Breast epithelium (tissue), 4 donors: ENCODE measurements at places on chromosomes 7 and 10.

GRCh38 chr7:99036546-99037111, 107.3 kb downstream of the SMURF1 start:
- DNase-seq: no peak

- no peak for DNase-seq
These were observed 7.5 kb downstream of the MYO1G start for GRCh38 chr7:44971188-44971901.

DNA sequence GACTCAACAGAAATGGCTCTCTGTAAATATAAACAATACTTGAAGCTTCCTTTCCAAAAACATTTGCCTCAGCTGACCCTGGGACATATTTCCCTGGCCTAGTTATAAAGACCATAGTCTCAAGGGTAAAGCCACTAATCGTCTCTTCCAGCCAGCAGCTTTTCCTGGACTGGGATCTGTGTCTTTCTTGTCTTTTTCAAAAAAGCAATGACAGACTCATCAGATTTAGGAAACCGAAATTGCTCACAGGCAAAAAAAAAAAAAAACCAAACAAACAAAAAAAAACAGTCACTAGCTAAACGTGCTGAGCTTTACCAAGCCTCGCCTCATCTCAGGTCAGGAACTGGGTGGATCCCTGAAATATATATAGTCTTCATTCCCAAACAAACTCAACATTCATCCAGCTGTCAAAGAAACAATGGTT, 23.5 kb downstream of the STN1 start:
- DNase-seq: no peak

- DNase-seq: no peak
These were observed 119.7 kb upstream of the PPP2R2D start for GRCh38 chr10:131781076-131781475.

DNA sequence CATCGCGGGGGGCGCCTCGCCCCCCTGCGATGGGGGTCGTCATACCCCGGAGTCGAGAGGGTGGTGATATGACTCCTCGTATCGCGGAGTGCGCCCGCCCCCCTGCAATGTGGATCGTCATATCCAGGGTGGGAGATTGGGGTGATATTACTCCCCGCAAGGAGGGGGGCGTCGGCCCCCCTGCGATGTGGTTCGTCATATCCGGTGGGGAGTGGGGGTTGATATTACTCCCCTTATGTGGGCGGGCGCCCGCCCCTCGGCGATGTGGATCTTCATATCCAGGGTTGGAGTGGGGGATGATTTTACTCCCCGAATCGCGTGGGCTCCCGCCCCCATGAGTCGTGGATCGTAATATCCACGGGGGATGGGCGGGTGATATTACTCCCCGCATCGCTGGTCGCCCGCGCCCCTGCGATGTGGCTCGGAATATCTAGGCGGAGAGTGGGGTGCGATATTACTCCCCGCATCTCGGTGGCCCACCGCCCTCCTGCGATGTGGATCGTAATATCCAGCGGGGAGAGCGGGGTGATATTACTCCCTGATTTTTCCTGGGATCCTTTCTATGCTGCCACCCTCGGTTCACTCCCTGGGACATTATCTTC, 36.9 kb downstream of the MEIG1 start:
- no peak for DNase-seq

DNA sequence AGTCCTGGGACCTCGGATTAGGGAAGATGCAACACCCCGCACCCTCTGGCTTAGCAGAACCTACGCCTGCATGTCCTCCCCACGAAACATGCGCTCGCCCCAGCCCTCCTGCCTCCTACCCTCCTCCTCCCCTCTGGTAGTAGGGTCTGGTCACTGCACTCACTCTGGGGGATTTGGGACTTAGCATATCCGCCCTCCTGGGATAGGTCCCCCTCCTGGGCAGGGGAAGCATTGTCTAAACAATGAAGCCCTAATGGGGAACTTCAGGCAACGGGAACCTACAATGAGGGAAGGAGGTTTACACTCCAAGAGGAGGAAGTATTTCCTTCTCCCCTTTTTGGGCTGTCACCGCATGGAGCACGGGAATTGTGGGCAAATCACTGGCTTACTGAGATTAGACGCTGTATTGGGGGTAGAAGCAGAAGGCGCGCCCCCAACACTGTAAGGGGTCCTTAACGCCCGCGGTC, 892 bp downstream of the CRHR2 start:
- DNase-seq: no peak
